ENCODE measurements at places on chromosomes 5 and 9. TPM values are rescaled to one million over a fixed set of nuclear protein-coding genes. Genes with fewer than 3 reads are reported as not detected.

- DNase-seq = no peak
These were observed 75.3 kb downstream of the FBXW11 start for GRCh38 chr5:171931163-171931562.

The RABGAP1 gene
- 38.5 TPM for total RNA-seq

DNA sequence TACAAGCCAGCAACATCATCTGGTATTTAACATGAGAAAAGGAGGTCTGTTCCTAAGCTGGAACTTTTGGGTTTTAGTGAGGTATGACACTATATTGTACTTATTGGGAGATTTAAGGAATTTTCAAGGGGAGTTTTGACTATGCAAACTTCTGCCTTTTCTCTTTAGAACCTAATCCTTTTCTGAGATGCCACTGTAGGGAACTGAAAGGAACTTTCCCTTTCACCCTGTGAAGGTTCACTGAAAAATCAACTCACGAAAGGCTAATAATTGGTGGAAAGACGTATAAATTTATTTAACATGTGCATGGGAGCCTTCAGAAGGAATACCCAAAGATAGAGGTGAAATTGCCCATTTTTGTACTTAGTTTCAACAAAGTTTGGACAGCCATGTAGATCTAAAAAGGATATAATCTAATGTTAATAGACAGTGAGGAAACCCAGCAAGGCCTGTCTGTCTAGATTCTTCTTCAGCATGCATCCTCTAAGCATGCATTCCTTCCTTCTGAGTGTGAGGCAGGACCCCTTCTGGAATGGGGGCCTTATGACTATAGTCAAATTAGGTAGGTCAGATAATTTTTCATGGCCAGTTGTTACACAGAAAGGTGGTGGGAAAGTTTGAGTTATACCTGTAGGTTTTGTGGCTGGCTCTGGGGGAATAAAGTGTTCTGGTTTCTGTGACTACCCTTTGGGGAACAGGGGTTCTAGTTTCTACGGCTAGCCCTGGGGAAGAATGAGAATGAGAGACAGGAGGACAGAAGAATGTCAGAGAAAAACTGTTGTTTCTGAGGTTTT is 200.3 kb downstream of the C9orf152 start:
- no peak for DNase-seq

DNA sequence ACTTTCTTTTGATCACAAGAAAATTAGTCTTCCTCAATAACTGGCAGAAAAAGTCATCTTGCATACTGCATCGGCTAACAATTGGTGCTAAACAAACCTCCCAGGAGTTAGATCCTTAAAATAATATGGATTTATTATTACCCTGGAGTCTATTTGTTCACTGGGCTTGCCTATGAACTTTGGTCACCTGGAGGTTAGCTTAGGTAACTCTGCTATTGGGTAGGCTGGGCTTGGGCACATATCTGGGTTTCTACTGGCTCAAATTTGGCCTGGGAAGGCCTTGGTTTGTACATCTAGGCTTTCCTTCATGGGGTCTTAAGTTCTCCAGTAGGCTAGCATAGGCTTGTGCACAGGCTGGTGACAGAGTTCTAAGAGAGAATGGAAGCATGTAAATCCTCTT is 279.9 kb downstream of the RASEF start:
- DNase-seq = no peak

GRCh38 chr5:134252671-134253070 is 26.8 kb upstream of the PPP2CA start:
- peak; percentile 86 for DNase-seq

The GPX8 gene
- total RNA-seq = 206 TPM

The PCDHGB7 gene
- 21.7 TPM for total RNA-seq

The TAF11L13 gene
- total RNA-seq = not detected

The PTPN3 gene
- not detected for total RNA-seq

- no peak for DNase-seq
These were observed 125.2 kb upstream of the KLF4 start for GRCh38 chr9:107614765-107615164.

- no peak for DNase-seq
These were observed 132.5 kb upstream of the FBXL7 start for GRCh38 chr5:15367489-15367888.

DNA sequence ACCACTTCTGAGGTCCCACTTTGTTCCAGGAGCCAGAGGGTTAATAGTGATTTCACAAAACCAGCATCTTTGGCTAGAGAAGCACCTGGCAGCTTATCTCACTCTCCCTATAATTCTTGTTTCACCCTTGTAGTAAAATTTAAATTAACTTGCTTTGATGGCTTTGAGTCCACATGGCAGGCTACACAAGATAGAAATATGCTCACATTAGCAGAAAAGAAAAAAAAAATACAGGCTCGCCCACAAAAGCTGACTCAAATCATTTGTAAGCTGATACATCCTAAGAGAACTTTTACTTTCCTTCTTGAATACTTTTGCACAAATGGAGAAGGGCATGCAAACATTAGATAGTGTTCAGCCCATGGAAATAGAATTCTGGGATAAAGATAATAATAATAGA is 36.2 kb downstream of the TNFSF15 start:
- no peak for DNase-seq

DNA sequence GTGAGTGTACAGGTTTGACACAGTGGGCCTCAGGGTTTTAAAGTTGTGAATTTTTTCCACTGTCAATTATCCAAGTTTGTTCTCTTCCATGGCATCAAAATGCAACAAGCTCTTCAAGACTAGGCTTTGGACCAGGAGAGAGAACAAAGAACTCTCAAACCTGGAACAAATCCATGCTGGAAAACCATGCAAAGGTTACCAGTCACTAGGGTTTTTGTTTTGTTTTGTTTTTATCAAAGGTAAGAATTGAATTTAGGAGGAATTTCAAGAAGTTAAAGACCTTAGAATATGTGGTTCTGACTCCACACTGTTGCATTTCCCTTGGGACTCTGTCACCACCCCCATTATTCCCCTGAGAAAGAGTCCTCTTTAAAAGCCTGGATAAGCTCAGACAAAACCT is 191.1 kb upstream of the PIK3R1 start:
- no peak for DNase-seq

DNA sequence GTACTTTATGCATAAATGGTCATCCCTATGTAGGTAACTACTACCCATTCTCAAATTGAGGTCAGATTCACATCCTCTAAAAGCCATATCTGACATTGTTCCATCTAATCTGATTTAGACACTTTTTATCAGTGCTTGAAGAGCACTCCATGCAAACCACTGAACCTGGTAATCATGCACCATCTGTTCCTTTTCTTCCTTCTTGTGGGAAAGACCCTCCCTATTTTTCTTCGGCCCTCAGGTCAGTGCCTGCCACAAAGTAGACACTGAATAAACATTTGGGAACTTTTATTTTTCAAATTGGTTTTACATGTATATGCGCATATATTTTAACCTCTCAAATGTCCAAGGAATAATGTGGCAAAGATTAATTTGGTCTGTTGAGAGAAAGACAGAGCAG is 26.0 kb upstream of the PDE4D start:
- no peak for DNase-seq

The NDOR1 gene
- 15.3 TPM for total RNA-seq
